ENCODE measurements at places on chromosomes 1 and 21.

DNA sequence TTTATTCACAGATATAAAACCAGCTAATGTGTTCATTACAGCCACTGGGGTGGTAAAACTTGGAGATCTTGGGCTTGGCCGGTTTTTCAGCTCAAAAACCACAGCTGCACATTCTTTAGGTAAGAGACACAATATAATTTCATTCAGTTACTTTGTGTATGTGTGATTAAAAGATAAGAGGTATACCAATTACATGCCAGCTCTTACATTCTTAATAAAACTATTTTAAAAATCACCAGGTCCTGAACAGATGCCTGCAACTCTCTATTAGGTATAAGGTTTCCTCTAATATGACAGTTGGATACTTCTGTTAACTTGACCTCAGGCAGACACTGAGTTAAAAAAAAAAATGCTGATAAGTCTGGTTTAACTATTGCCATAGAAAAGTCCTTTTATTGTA, 122.1 kb downstream of the NEK7 start:
- DNase-seq = no peak

GRCh38 chr21:45583831-45584509, 41.7 kb upstream of the SLC19A1 start:
- DNase-seq = no peak

DNA sequence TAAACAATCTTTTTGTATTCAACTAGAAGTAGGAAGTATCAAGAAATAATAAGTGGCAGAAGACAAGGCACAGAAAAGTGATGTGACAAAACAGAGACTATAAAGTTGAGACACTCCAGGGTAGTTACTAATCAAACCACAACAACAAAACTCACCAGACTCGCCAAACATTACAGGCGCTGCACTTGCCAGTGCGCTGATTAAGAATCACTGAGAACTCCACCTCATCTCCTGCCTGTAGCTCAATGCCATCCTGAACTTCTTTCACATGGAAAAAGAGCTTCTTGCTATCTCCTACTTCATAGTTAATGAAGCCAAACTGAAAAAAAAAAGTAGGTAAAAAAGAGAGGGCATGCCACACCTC, 2.8 kb upstream of the NRAS start:
- DNase-seq = no peak

- DNase-seq = no peak
These were observed 11.3 kb upstream of the ADGRB2 start for GRCh38 chr1:31775210-31775999.

DNA sequence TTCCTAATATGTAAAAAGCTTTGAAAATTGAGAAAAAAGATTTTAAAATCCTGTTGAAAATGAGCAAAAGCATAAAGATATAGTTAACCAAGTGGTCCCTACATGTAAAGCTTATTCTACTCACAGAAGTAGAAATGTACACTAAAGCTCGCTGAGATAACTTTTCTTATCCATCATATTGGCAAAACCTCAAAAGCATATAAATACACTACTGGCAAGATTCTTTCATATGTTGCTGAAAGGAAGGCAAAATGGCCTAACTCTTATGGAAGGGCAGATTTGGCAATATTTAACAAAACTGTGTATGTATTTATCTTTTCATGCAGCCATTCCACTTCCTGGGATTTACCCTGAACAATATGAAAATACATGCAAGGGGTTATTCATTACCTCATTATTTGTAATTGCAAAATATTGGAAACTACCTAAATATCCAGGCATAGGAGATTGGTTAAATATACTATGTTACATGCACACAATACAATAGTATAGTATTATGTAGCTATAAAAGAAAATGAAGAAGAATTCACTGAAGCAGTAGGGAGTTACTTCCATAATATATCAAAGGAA, 43.2 kb upstream of the LYPLAL1 start:
- DNase-seq = no peak

GRCh38 chr1:156963621-156964020, 43.2 kb downstream of the LRRC71 start:
- no peak for DNase-seq

DNA sequence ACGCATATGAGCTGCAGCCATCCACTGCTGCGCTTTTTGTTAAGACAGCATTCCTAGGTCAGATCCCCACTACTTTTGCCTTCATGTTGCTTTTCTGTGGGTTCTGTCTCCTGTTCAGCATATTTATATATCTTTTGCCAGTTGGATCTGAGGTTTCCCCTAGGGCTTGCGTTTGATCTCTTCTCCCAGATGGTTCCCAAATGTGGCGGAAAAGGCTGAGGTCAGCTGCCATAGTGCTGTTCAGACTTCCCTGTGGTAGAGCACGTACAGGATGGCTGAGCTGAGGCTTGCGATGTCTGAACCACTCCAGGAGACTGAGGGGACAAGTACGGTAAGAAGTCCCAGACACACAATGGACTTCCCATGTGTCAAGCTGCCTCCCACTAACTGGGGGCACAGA, 39.8 kb downstream of the COL6A1 start:
- DNase-seq = no peak

DNA sequence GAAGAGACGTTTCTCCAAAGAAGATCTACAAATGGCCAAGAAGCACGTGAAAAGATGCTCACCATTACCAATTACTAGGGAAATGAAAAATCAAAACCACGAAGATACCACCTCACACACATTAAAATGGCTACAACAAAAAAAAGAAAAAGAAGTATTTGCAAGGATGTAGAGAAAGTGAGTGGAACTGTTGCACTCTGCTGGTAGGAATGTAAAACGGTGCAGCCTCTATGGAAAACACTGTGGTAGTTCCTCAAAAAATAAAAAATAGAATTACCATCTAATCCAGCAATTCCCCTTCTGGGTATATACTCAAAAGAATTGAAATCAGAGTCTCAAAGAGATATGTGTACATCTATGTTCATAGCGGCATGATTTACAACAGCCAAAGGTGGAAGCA, 115.4 kb upstream of the EDN2 start:
- DNase-seq = peak; percentile 20

DNA sequence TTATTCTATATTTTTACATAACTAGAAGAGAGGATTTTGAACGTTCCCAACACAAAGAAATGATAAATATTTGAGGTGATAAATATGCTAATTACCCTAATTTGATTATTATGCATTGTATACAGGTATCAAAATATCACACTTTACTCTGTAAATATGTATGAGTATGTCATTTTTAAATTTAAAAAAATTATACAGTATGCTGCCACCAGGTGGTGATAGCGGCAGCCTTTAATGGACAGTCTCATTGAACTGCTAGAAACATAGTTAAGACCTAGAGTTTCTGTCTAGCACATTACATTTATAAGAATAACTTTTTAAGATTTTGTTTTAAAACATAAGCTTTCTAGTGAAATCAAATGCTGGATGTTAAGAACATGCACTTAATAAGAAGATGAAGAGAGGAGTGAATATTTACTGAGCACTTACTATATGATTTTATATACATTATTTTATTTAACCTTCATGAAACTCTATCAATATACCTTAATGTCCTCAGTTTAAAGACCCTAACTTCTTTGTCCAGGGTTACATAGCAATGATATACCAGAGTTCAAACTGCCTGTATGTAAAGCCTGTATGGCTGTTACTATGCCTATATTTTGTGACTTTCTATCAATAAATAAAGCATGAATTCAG, 207.1 kb downstream of the NUF2 start:
- peak; percentile 75 for DNase-seq

All from adipocyte (in vitro differentiated cells).